Fibroblast of skin of back (primary cell): ENCODE measurements at places on chromosomes 7 and 10.

DNA sequence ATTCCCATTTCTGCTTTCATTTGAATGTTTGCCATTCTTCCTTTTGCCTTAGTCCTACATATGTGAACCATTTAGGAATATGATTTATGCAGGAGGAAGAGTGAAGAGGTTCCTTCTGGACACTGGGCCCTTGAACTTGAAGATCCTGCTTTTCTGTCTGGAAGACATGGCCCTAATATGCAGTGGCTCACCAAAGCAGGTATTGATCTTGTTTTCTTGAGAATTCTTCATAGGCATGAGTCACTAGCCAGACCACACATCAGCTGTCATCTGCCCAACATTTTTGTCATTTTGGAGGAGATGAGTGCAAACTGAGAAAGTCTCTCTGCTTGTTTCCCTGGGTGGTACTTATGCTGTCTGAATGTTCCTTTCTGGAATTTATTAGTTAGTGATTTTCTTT lies 382.6 kb downstream of the LRMDA start:
- peak; percentile 64 for DNase-seq

DNA sequence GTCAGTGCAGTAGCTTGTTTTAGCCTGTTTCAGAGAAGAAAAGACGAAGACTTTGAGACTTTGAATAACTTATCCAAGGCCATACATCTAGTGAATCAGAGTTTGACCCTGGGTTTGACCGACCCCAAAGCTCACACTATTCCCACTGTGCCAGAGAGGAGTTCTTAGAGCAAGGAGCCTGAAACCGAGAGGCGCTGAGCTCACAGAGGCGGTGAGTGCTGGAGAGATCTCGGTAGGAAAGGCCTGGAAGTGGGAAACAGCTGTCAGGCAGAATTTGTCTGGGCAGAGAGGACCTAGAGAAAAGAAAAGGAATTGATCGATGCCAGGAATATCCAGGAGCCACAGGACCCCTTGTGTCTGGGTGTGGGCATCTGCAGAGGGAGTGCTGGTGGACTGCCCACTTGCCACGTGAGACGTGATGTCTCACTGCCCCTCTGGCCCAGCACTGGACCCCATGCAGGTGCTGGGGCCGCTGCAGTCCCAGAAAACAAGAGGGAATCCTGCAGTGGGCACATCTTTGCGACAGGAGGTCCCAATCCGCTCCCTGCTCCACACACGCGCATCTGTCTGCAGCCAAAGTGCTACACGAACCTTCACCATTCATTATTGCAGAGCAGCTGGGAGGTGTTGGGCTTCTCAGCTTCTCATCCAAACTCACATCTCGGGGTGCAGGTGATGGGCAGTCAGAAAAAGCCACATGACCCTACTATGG lies 6.2 kb downstream of the CALML3 start:
- no peak for DNase-seq

- DNase-seq: no peak
Observed at GRCh38 chr7:157656195-157656769, 319.5 kb downstream of the DNAJB6 start.

DNA sequence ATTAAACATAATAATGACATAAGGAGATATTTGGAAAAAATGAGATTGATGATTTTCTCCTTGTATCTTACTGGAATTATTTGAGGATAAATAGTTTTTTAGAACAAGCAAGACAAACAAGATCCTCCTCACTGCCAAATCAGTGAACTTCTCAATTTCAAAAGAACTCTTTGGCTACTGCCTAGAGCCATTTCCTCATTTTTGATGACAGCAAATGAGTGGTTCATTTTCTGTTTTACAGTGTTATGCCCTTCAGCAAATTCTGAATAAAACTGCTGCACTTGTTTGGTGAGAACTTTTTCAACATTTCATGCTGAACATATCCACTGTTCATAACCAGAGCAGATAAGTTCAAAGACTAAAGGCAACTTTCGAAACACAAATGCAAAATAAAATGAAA lies 42.5 kb upstream of the AHR start:
- no peak for DNase-seq

DNA sequence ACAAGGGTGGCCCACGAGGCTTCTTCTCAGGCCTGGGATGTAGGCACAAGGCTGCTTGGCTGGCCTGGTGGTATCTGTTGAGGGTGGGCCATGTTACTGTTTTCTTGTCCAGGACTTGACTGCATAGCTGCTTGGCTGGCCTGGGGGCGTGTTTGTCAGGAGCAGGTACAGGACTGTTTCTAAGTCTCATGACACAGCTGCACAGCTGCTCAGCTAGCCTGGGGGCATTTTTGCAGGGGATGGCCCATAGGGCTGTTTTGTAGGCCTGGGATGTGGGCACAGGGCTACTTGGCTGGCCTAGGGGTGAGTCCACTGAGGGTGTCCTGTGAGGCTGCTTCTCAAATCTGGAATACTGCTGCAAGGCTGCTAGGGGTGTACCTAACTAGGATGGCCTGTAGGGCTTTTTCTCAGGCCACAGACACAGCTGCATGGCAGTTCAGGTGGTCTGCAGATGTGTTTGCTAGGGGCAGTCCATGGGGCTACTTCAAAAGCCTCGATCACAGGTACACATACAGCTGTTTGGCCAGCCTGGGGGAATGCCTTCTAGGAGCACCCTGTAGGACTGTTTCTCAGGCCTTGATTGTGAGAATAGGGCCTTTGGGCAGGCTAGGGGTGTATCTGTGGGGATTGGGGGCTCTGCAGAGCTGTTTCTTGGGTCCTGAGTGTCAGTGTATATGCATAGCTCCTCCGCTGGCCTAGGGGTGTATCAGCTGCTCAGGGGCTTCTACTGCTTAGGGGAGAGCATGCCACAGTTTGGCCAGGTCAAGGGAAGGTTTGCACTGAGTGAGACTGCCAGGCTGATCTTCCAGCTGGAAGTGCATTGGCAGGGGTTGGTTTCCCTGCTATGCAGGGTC lies 26.6 kb upstream of the PLA2G12B start:
- no peak for DNase-seq

GRCh38 chr10:96089670-96090462 lies 40.2 kb upstream of the ZNF518A start:
- peak; percentile 97 for DNase-seq
